Stimulated activated CD4-positive, alpha-beta T cell treated with anti-CD3 and anti-CD28 coated beads, TNF-alpha, amount 100 ng/mL, for 24 hours (primary cell): ENCODE measurements at places on chromosomes 2 and 18.

- no peak for DNase-seq
Observed at GRCh38 chr2:227365833-227366232, 13.3 kb downstream of the TM4SF20 start.

GRCh38 chr2:57181315-57182038 lies 865.1 kb upstream of the VRK2 start:
- DNase-seq, result no peak

GRCh38 chr2:212441821-212442220 lies 96.8 kb downstream of the ERBB4 start:
- no peak for DNase-seq

GRCh38 chr2:138846216-138846821 lies 66.1 kb upstream of the NXPH2 start:
- DNase-seq, result no peak

- DNase-seq, result no peak
Observed at GRCh38 chr18:45197526-45197970, 417.7 kb upstream of the SLC14A2 start.

- no peak for DNase-seq
Observed at GRCh38 chr2:122150524-122151280, 395.3 kb downstream of the TSN start.

GRCh38 chr18:50629148-50629631 lies 69.3 kb downstream of the MAPK4 start:
- no peak for DNase-seq

DNA sequence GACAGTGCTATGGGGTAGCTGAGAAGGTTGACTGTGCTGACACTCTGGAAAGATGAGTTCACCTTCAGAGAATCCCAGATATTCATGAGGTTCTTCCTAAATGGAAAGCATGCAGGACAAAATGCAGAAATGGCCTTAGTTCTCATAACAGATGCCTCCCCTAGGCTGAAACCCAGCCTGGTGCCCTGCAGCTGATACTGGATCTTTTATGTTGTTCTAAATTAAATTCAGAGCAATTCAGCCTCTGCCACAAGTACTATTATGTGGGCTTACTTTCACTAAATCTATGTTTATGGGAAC lies 172.0 kb upstream of the SERPINE2 start:
- DNase-seq, result no peak

DNA sequence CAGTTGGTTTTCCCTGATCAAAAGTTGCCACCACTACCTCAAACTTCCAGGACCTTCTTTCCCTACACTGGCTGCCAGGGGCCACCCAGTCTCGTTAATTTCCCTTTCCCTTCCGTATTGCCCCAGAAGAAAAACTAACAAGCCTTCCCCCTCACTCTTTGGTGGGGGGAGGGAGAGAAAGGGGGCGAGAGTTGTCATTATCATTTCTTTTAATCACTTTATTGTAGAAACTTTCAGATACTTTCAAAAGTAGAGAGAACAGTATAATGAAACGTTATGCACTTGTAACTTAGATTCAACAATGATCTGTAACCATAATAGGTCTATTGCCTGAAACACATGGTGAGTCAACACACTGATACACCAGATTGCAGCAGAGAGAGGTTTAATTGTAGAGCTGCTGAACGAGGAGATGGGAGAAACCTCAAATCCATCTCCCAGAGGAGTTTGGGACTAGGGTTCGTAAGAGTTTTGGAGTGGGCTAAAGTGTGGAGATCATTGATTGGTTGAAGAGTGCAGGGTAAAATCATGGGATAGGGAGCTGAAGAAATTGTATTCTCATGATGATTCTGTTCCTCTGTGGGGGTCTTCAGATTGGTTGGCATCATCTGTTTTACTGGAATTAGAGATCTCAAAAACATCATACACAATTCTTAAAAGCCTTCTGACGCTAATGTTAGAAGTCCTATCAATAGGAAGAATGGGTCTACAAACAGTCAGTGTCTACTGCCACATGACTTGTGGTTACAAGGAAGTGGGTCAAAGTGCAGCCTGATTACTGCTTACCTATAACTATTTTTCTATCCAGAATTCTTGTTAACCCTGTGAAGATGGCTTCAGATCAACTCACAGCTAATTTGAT lies 2.6 kb upstream of the RNF149 start:
- no peak for DNase-seq

DNA sequence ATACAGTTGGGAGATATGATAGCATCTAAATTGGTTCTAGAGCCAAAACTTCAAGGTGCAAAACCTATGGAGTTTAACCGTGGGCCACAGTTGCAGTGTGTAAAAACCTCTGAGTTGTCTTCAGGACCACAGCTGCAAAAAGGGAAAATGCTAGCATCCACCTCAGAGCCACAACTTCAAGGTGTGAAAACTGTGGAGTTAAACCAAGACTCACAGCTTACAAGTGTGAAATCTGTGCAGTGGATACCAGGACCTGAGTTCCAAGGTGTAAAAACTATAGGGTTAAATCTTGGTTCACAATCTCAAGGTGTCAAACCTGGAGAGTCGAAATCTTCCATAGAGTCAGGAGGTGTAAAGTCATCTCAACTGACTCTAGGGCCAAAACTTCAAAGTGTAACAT lies 10.4 kb upstream of the ZNF512 start:
- no peak for DNase-seq
